ENCODE measurements at places on chromosomes 3 and 15. TPM values are rescaled to one million over a fixed set of nuclear protein-coding genes. Genes with fewer than 3 reads are reported as not detected.

The SMCO1 gene
- not detected for total RNA-seq

The UBA7 gene
- total RNA-seq: 3.0 TPM

The GOLGA6L10 gene
- 6.4 TPM for total RNA-seq

The ACTC1 gene
- total RNA-seq: 0.25 TPM

The FGF7 gene
- 1.2 TPM for total RNA-seq

The APOD gene
- 7.4 TPM for total RNA-seq

The ZNF662 gene
- total RNA-seq: 15.0 TPM

The HYKK gene
- total RNA-seq: 0.49 TPM

The TMCO5A gene
- total RNA-seq: not detected

The CACNA1D gene
- 20.9 TPM for total RNA-seq

The MASP1 gene
- 42.0 TPM for total RNA-seq

The ARHGEF26 gene
- 7.9 TPM for total RNA-seq

The NPAP1 gene
- total RNA-seq: 0.49 TPM

The DNASE1L3 gene
- total RNA-seq: 0.74 TPM

The ITIH3 gene
- not detected for total RNA-seq

The SCAANT1 gene
- total RNA-seq: not detected

The ONECUT1 gene
- total RNA-seq: not detected

The ZPLD1 gene
- total RNA-seq: under 0.01 TPM

The SERINC4 gene
- under 0.01 TPM for total RNA-seq

The CHRNA7 gene
- total RNA-seq: 4.2 TPM

The MCTP2 gene
- 0.74 TPM for total RNA-seq

The CYP1A1 gene
- total RNA-seq: 0.25 TPM

The ZMYND10 gene
- total RNA-seq: 5.9 TPM

The SLC28A2 gene
- not detected for total RNA-seq

The MKRN2OS gene
- not detected for total RNA-seq

The SPSB4 gene
- 7.6 TPM for total RNA-seq

The RBP2 gene
- total RNA-seq: not detected

The GOLGA8O gene
- under 0.01 TPM for total RNA-seq

The MEF2A gene
- 38.4 TPM for total RNA-seq

The NLGN1 gene
- total RNA-seq: 61.0 TPM

The TNK2 gene
- 13.0 TPM for total RNA-seq

The FOXB1 gene
- not detected for total RNA-seq

The ITGA11 gene
- total RNA-seq: 1.5 TPM

The HYAL3 gene
- total RNA-seq: 4.9 TPM

The U2SURP gene
- total RNA-seq: 82.1 TPM

The C3orf33 gene
- 10.1 TPM for total RNA-seq

The SLC30A4 gene
- total RNA-seq: 22.9 TPM

The NMD3 gene
- total RNA-seq: 51.4 TPM

The CFAP92 gene
- total RNA-seq: 1.2 TPM

The ATP8B4 gene
- total RNA-seq: 4.4 TPM

The CCNB2 gene
- total RNA-seq: 2.7 TPM

The GALNT15 gene
- 2.2 TPM for total RNA-seq

The GNAT1 gene
- total RNA-seq: not detected

The MORC1 gene
- under 0.01 TPM for total RNA-seq

The ZNF774 gene
- 6.9 TPM for total RNA-seq

The P2RY14 gene
- 0.74 TPM for total RNA-seq

The AVEN gene
- total RNA-seq: 5.7 TPM

The PLCB2 gene
- total RNA-seq: 3.0 TPM

The CGNL1 gene
- total RNA-seq: 5.2 TPM

The SCAPER gene
- total RNA-seq: 77.7 TPM

The ANKUB1 gene
- 0.25 TPM for total RNA-seq

The ZNF80 gene
- total RNA-seq: not detected

The ST8SIA2 gene
- 77.4 TPM for total RNA-seq

The FOXL2NB gene
- 0.25 TPM for total RNA-seq

The PRSS50 gene
- 0.25 TPM for total RNA-seq

The TYRO3 gene
- 10.3 TPM for total RNA-seq

Measured in temporal lobe (tissue), 4 donors.